Lung (tissue), 17 donors: ENCODE measurements at places on chromosomes 1 and 21. TPM values are rescaled to one million over a fixed set of nuclear protein-coding genes. Genes with fewer than 3 reads are reported as not detected.

DNA sequence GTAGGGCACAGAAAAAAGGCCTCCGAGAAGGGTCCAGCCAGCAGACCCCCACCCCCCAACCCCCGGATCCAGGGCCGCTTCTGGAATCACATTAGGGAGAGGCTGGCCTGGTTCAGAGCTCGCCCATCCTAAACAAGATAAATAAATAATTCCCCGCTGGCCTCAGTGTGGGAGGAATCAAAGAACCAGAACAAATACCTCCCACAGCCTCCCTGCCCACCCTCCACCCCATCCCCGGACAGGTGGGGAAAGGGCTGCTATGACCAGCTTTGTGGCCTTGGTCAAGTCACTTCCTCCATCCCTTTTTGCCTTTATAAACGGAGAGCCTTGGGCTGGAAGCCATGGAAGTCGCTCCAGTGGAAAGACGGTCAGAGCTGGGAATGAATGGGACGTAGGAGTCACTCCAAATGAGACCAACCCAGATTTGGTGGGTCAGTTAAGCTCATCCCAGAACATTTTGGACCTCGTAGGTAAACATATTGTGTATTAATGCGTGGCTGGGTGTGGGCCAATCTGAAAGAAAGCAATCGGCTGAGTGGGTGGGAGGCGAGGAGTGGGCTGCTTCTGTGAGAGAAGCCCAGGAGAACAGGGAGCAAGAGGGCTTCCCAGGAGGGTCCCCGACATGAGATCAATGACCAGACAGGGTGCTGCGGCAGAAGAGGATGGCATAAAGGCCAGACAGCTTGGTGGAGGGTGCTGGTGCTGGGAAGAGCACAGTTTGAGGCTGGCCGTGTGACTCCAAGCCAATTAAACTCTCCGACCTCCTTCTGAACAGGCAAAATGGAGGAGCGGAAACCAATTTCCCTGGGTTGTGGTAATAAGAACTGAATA is 63.3 kb downstream of the MEF2D start:
- H3K27me3 ChIP-seq: peaks cover 97% of the 10 kb centered on the region
- DNase-seq: no peak
- no peak overlapping the region for H3K27ac ChIP-seq
- H3K4me1 ChIP-seq: peaks cover 5% of the 10 kb centered on the region
- no peak overlapping the region for H3K4me3 ChIP-seq

Gene TACSTD2
- 55.5 TPM for total RNA-seq

DNA sequence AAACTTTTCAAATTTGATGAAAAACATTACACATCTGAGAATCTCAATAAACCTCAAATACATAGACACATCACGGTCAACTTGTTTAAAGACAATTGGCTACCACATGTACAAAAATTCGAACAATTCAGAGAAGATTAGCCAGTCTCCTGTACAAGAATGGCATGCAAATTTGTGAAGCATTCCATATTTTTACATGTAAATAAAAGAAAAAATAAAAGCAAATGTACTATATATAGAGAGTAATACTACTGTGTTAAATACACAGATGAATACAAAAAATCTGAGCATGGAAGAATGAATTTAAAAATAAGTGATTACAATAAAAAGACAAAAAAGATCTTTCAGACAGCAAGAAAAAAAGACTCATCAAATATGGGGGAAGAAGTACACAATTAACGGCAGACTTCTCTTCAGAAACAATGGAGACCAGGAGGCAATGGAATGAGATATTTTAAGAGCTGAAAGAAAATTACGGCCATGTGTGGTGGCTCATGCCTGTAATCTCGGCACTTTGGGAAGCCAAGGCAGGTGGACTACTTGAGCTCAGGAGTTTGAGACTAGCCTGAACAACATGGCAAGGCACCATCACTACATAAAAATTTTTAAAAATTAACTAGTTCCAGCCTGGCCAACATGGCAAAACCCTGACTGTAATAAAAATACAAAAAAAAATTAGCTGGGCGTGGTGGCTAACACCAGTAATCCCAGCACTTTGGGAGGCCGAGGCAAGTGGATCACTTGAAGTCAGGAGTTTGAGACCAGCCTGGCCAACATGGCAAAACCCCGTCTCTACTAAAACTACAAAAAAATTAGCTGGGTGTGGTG is 23.2 kb downstream of the HAX1 start:
- H3K4me3 ChIP-seq: no peak overlapping the region
- no peak for DNase-seq
- no peaks in the 10 kb centered on the region for H3K4me1 ChIP-seq
- no peaks in the 10 kb centered on the region for H3K27me3 ChIP-seq

- H3K27me3 ChIP-seq: no peaks in the 10 kb centered on the region
- H3K4me3 ChIP-seq: no peak overlapping the region
- H3K27ac ChIP-seq: no peak overlapping the region
- DNase-seq: no peak
Measured at GRCh38 chr1:172601046-172601630, 57.8 kb upstream of the FASLG start.

Gene OR2M3
- not detected for total RNA-seq

Gene PPIAL4G
- total RNA-seq: 0.12 TPM
